ENCODE measurements at places on chromosomes 16 and 17. TPM values are rescaled to one million over a fixed set of nuclear protein-coding genes. Genes with fewer than 3 reads are reported as not detected.

DNA sequence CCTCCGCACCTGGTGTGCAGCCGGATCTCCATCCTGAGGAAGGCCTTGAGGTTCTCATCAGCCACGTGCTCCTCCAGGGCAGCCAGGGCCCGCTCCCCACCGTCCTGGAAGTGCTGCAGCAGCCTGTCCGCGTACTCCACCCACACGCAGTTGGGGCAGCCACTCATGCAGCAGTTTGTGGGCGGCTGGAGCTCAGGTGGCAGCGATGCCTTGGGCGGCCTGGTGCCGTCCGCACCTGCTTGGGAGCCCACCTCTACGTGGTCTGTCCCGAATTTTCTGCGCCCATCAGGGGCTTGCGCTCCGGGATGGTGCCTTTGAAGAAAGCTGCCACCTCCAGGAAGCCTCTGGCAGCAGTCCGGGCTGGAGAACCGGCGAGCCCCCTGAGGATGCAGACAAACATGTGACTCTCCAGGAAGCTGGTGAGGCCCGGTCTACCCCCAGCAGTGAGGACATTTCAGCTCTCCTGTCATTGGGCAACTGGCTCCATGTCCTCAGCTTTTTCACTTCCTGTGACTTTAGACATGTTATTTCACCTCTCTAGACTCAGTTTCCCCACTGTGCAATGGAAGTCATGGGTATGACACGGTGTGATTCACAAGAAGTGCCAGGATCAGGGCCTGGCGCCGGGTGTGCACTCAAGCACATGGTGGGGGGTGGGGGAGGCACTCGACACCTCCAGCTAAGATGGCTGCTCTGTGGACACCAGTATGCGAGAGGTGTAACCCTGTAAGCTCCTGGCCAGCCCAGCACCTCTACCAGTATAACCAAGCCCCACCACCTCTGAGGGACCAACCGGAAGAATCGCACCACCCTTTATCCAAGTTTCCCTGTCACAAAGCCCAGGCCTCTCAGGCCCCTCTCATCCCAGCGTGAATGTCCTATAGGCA is 957 bp downstream of the OXLD1 start:
- DNase-seq, result no peak

The MYOCD gene
- 4.5 TPM for total RNA-seq

DNA sequence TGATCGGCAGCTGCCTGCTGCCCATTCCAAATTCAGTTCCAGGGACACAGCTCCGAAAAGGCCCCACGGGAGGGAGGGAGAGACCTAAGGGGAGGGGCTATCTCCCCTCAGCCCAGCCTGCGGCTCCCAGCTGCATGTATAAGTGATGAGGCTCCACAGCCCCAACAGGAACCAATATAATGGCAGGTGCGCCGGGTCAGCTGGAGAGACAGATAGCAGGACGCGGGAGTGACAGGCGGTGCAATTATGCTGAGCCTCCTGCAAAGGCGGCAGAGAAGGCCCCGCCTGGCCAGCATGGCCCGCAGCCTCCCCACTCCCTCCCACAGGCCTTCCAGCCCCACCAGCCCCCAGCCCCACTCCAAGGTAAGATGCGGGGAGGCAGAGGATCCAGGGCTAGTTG is 8.1 kb upstream of the C1QL1 start:
- no peak for DNase-seq

DNA sequence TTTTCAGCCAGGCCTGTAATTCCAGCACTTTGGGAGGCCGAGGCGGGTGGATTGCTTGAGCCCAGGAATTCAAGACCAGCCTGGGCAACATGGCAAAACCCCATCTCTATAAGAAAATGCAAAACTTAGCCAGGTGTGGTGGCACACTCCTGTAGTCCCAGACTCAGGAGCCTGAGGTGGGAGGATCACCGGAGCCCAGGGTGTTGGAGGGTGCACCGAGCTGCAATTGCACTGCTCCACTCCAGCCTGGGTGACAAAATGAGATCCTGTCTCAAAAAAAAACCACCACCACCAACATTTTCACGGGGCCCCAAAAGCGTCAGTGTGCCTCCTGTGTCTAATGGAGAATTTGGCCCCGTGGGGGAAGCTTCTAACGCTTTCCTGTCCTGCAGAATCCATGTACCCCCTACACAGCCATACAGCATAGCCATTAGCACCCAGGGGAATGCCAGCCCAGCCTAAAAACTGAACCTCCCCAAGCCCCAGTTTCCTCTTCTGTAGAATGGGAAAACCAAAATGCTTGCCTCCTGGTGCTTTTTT is 22.2 kb upstream of the MAP3K14 start:
- DNase-seq, result peak; percentile 24

The ZPBP2 gene
- total RNA-seq, result not detected

DNA sequence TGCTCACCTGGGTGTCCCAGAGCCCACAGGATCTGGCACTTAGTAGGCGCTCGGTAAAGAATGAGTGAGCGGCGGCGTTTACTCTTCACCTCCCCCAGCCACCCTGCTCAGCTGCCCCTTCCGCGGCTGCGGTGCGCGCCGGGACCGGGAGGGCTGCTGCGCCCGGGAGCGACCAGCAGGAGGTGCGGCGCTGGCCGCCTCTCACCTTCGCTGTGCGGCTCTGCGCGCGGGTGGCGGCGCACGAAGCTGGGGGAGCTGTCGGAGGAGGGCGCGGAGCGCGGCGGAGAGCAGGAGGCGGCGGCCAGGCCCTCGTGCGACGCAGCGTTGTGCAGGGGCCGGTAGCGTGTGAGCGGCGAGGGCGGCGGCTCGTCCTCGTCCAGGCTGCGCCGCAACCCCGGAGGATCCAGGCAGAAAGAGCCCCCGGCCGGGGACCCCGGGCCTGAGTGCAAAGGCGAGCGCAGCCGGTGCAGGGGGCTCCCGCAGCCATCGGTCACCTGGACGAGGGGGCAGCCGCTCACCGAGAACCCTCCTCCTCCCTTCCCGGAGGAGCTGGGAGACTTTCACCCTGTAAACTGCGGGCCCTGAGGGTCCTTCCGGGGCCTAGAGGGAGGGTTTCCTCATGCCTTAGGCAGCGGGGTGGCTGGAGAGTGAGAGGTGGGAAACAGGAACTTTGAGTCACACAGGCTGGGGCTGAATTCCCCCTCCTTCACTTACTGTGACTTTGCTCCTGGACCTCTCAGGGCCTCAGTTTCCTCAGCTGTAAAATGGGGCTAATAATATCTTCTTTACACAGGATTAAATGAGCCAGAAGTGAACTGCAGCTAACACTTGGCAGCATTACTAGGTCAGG is 12.5 kb downstream of the SAMD14 start:
- DNase-seq, result no peak

GRCh38 chr16:69880640-69881133 is 70.4 kb upstream of the CLEC18A start:
- DNase-seq, result no peak

- DNase-seq, result no peak
These were observed 57.0 kb downstream of the SHISA9 start for GRCh38 chr16:12958366-12958765.

DNA sequence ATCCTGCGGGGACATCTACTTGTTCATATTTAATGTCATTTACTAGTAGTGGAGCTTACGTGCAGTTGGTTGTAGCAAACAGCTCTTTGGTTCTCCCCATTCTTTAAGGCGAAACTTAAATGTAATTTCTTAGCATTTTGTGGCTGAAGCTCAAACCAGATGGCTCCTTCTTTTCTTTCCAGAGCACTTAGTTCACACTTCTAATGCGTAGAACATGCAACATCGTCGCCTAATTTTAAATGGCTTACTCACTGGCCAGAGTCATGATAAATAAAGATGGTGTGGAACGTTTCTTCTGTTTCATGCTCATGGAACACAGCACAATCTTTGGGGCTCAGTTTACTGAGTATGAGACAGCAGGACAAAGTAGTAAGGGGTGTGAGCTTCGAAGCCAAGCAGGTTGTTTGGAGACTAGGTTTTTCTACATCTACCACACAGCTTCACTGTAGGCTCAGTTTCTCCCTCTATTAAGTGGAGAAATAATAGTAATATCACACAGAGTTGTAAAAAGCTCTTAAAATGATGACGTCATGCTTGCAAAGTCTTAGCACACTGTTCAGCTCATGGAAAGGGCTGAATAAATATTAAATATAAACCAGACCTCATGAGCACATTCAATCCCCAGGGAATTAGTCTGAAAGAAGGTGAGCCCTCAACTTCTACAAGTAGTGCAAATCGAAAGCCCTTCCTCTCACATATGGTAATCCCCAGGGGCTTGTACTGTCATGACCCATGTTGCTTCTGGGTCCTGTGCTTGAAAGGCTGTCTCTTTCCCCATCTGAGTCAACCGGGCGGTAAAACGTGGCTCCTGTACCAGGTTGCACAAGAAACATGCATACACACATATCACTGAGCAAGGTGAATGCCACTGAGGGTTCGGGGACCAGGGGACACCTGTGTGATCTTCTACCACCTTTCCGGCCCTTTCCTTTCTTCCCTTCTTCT is 384.3 kb downstream of the CDH13 start:
- no peak for DNase-seq

- DNase-seq, result peak; percentile 77
These were observed 30.5 kb upstream of the NXPH3 start for GRCh38 chr17:49545007-49545660.

DNA sequence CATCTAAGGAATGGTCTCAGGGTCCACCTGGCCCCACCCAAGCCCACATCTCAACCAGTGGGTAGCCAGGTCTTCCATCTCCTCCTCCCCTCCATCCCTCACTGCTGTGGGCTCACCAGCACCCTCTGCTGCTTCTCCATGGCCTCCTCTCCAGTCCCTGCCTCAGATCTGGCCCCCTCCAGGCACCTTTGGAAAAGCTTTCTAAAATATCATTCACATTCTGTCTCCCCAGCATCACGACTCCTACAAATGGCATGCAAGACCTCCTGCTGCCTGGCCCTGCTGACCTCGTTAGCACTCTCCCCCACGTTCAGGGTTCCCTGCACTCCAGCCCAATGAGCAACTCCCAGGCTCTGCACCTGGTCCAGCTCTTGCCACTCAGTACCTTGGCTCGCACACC is 13.7 kb downstream of the GLP2R start:
- DNase-seq, result peak; percentile 6

DNA sequence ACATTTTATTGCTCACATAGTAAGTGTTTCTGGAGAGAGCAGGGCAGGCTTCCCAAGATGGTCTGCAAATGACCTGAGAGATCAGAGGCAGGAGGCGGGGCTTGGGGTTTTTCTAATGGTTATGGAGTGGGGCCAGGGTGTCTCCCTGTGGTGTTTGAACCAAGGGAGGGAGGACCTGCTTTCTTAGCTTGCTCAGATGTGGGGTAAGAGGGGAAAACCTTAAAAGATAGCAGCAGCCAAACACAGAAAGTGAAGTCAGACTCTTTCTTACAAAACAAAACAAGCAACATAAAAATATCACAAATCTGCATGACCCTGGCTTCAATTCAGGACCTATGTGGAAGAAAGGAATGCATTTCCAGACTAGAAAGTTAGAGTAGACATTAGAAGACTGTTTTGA is 22.9 kb upstream of the DNAJA2 start:
- no peak for DNase-seq

The CCDC92B gene
- total RNA-seq, result 0.16 TPM

The TBX6 gene
- total RNA-seq, result 0.67 TPM

All from mesenteric fat pad (tissue), 1 donor.